ENCODE measurements at places on chromosomes 7 and 10. TPM values are rescaled to one million over a fixed set of nuclear protein-coding genes. Genes with fewer than 3 reads are reported as not detected.
A peak's percentile ranks its signal among the peaks of the same experiment; 100 is the strongest.

DNA sequence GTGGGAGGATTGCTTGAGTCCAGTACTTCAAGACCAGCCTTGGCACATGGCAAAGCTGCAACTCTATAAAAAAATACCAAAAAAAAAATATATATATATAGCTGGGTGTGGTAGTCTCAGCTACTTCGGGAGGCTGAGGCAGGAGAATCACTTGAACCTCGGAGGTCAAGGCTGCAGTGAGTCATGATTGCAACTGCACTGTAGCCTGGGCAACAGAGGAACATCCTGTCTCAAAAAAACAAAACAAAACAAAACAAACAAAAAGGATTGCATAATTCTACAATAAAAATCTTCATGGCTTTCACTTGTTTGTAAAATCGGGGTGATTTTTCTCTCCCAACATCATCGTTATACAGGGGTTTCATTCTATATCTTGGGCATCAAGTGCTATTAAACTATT lies 35.1 kb downstream of the GUSB start:
- DNase-seq = peak; percentile 71

- no peak for DNase-seq
Measured at GRCh38 chr10:64286533-64286932, 765.3 kb downstream of the REEP3 start.

The EGFR gene
- 371 TPM for total RNA-seq

- DNase-seq = peak; percentile 54
Measured at GRCh38 chr7:32088451-32088881, 18.3 kb upstream of the PDE1C start.

DNA sequence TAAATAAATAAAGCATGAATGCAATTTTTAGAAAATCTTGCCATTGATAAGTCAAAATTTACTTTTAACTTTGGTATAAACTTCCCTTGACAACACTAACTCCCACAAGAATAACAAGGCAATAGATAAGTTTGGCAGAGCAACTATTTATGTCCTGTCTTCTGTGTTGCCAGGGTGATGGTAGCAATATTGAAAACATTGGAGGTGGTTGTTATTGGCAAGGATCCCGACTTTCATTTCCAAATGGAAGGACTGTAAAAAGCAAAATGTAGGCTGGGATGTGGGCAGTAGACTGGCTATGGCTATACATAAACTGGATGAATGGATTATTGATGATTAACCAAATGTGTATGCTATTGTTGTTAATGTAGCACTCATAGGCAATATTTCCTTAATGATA lies 134.9 kb upstream of the CACNA2D1 start:
- no peak for DNase-seq

GRCh38 chr10:53836638-53837037 lies 964.4 kb downstream of the PCDH15 start:
- peak; percentile 66 for DNase-seq

DNA sequence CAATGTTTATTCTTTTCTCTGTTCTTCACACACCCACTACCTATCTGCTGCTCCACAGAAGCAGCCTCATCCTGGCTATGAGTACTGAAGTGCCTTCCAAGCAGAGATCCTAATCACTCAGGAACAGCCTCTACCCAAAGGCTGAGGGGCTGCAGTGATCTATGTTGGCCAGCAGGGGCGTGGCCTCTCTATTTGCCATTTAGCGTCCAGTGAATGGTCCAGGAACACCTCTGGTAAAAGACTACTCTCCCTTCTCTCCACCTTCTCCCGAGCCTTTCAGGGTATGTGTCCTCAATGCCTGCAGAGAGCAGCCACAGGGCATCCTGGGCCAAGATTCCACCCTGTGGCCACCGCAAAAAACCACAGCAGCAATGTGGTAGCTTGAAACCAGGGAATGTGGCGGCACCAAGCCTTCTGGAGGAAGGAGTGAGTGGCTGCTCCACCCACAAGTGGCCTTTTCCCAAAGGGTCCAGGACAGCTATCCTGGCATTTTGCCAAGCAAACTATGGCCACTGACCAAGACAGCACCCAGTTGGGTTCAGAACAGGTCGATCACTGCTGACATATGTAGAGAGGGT lies 70.9 kb downstream of the SYPL1 start:
- peak; percentile 66 for DNase-seq

GRCh38 chr10:9081961-9082360 lies 1027.5 kb downstream of the GATA3 start:
- DNase-seq = no peak

DNA sequence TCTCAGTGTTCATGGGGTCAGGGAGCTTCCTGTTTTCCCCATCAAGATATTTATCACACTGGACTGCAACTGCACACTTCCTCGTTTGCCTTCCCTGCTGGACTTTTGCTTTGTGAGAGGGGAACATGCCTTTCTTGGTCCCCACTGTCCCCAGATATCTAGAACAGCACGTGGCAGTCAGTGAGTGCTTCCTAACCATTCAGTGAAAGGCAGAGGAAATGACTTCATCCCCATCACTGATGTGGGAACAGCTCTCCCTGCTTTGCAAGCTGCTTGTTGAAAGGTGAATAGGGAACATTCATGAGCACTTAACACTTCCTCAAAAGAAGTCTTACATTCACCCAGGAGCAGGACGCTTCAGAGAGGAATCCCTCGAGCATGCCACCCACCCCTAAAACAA lies 135.4 kb downstream of the MYOF start:
- no peak for DNase-seq

GRCh38 chr10:6707352-6707751 lies 127.3 kb upstream of the PRKCQ start:
- DNase-seq = no peak

- DNase-seq = peak; percentile 95
Measured at GRCh38 chr7:130894146-130894908, 160.3 kb upstream of the KLF14 start.

DNA sequence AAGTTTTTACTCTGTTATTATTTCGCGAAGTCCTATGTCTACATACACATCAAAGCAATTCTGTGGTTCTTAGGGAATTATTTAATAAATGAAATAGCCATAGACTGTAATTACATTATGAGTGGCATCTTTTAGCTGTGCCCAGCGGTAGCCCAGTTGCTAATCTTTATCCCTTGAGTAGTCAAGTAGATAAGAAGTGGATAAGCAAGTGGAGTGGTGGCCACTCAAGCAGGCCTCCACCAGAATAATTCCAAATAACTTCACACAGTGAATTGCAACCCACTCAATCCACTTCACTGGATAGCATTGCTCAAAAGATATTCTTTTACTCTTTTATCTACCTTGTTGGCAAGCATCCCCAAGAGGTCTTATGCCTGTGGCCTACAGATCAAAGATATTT lies 349.7 kb downstream of the AUTS2 start:
- no peak for DNase-seq

The RGS10 gene
- total RNA-seq = 26.0 TPM

- no peak for DNase-seq
Measured at GRCh38 chr10:75042292-75042974, 69.0 kb upstream of the SAMD8 start.

The ATP6V0A4 gene
- total RNA-seq = 0.40 TPM

GRCh38 chr10:91051829-91052228 lies 130.9 kb upstream of the ANKRD1 start:
- no peak for DNase-seq

DNA sequence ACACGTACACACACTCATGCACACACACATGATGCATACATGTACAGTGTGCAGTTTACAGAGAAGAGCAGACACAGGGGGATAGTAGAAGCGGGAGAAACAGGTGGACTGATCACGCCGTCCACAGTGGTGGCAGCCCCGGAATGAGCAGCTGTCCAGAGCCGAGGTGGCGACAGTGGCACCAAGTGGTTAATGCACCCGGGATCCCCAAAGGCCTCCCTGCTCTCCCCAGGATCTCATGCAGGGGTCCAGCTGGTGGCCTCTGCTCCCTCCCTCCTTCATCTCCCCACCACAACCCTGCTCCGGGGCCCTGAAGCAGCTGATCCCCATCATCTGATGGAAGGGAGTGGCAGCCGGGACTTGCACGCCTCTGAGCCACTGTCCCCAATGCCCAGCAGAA lies 29.7 kb downstream of the TMEM130 start:
- no peak for DNase-seq

DNA sequence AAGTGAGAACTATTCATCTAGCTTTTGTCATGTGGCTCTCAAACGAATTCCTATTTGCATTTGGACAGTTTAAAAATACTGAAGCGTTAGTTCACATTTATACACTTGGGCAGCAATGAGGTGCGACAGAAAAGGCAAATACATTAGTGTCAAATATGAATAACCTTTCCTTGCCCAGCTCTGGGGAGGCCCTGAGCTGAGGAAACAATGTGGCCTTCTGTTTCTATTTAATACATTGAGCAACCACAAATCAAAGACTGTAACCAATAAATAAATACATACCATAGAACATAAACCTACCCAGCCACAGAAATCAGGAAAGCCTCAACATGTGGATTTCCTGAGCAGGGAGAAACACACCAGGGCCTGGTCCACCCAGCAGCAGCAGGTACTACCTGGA lies 585.2 kb downstream of the PARD3 start:
- DNase-seq = no peak

The NRCAM gene
- total RNA-seq = 1.1 TPM

DNA sequence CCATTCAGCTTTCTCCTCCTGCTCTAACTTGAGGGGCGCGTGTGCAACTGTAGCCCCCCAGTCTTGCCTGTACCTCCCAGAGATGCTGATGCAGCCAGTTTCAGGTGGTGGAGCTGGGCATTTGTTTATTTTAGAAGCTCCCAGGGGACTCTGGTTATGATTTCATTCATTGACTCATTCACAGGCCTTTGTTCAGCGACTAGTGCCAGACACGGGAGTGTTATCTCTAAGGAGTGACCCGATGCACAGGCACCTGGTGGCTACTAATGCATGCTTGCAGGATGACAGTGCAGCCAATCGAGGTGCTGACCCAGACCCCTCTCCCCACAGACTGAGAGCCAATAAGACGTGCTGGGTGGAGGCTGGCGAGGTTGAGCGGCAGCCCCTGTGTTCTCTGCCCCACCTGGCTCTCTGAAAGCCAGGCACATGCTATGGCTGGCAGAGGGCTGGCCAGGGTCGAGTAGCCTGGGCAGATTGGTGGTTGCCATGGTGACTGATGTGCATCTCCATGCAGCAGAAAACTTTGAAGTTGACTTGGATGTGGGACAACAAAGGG lies 19.7 kb upstream of the SLC18A2 start:
- peak; percentile 50 for DNase-seq

The TCAF2 gene
- 0.70 TPM for total RNA-seq

The LBX1 gene
- not detected for total RNA-seq

The AKR1D1 gene
- not detected for total RNA-seq

GRCh38 chr10:58622246-58622645 lies 109.6 kb downstream of the BICC1 start:
- no peak for DNase-seq
